ENCODE measurements at places on chromosomes 3 and 15.

DNA sequence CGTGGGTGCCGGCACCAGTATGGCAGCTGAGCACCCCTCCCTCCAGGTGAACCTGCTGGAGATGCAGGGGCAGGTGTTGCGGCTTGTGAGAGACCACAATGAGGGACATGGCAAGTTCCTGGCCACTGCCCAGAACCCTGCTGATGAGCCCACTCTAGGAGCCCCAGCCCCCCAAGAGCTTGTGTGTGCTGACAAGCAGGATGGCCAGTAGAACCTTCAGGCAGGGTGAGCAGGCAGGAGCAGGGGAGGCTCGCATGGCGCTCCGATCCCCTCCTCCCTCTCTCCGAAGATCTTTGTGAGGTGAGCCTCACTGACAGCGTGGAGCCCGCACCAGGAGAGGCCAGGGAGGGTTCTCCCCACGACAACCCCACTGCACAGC is 29.8 kb downstream of the NGRN start:
- DNase-seq = no peak

- no peak for DNase-seq
These were observed 605.7 kb upstream of the CFAP20DC start for GRCh38 chr3:59655418-59656015.

DNA sequence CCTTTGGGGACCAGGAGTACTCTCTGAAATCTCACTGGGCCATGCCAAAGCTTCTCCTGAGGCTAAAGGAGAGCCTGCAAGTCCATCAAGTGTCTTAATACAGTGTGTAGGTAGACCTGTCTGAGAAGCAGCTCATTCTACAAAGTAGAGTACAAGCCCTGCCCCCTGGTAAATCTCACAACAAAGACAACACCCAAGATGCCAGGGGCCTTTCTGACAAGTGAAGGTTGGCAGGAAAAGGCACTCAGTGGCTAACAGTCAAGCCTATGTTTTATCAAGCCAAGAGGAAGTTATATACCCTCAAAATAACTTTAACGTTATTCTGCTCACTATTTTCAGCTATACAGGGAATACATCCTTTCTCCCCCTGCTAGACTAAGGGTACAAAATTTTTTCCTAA is 58.3 kb downstream of the NMNAT3 start:
- no peak for DNase-seq

DNA sequence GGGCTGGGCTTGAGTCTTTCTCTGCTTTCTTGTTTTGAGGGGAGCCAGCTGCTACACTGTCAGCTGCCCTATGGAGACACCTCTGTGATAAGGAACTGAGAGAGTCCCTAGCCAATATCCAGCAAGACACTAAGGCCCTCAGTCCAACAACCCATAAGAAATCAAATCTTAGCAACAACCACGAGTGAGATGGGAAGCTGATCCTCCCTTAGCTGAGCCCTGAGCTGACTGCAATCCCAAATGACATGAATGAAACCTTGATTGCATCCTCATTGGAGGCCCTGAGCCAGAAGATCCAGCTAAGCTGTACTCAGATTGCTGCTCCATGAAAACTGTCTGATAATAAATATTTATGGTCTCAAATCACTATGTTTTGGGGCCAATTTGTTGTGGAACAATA is 302.1 kb upstream of the MME start:
- DNase-seq = no peak

GRCh38 chr15:41291065-41291631 is 41.2 kb downstream of the OIP5 start:
- no peak for DNase-seq

DNA sequence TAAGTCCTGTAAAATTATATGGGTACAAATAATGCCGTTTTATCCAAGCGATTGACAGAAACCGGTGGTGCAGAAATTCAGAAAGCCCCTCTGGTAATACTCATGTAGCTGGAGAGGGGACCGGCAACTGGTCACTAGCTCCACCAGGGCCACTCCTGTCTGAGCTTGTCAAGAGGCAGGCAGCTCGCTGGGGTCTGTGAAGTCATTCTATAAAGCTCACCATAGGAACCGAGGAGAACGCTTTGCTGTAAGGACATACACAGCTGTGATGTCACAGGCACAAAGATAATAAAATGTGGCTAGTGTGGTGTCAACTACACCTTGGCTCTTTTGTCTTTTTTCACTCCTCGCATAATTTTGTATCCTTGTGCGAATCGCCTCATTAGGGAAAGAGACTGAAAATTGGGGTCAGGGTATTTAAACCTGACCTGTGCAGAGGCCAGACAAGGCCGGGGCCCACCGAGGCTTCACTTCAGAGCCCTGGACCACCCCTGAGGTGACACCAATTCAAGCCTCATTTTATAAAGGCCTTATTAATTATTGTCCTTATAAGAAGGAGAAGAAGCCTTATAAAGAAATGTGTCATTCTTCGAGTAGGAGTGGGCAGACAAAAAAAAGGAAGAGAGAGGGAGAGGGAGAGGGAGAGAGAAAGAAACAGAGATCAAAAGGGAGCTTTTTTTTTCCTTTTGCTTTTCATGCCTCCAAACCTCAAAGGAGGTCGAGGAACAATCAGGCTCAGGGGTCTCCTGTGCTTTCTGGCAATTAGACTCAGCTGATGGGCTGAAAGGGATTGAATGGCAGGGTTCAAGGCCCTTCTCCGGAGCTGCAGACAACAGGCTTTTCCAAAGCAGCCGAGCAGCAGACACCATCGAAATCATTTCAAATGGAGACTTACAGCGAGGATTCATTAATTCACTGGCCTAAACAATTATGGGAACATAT is 813.3 kb upstream of the ARRDC4 start:
- no peak for DNase-seq

DNA sequence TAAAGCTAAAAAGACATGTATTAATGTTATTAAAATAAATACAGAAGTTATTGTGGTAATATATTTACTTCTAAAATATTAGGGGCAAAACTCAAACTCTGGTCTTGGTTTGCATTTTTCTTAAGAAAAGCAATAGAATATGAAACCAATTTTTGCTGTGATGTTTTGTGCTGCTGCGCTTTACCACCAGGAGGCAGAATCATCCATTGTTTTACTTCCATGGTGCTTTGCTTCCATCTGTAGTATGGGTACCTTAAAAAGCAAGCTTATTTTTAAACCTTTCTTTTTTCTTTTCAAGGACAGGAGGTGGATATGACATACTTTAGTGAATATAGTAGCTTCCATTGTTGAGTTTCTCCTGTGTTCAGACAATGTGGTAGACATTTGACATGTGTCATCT is 46.6 kb upstream of the MRPL3 start:
- no peak for DNase-seq

- no peak for DNase-seq
These were observed 420.0 kb upstream of the CBLB start for GRCh38 chr3:106288781-106289180.

DNA sequence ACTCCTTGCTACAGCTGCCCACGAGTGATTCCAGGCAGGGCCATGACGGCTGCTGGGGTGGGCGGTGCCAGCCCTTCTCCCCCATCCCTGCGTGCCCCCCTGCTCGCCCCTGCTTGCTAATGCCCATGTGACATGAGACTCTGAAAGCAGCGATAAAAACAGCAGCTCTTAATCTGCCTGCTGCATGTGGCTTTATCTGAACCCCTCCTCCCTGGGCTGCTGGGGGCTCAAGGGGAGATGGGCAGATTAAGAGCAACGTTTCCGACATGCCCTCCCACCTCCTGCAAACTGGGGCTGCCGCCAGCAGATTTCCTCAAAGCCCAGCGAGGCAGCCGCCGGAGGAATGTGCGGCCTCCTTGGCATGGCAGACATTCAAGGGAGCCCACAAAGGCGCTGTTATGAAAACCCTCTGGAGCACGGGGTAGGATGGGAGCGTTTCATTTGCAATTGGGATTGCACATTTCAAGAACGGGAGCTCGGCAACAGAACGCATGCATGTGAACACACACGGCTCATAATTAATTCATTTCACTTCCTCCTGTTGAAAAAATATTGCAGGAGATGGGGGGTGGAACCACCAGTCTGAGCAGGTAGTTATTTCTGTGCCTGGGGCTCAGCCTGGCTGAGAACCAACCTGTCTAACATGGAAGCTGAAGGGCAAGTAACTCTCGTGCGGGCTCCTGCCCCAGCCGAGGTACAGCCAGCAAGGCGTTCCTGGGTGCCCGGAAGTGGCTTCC is 504.2 kb upstream of the PROK2 start:
- DNase-seq = no peak

- DNase-seq = no peak
These were observed 103.9 kb upstream of the MB21D2 start for GRCh38 chr3:193021506-193022010.

GRCh38 chr3:42733501-42734262 is 31.1 kb upstream of the HHATL start:
- no peak for DNase-seq

DNA sequence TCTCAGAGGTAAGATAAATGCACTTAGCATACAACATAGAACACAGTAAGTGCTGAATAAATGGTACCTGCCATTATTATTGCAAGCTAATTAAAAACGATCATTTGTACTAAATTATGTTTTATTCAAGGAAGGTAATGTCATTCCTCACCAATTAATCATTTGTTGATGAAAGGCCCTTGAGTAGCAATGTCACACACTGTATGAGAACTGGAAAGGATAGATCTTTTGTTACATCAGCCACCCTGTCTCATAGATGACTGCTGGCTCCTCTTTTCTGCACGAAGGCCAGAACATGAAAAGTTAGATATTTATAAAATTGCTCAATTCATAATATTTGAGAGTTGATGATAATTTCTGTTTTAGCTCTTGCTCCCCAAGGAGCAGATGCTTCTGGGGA is 415.4 kb downstream of the RBMS3 start:
- no peak for DNase-seq

DNA sequence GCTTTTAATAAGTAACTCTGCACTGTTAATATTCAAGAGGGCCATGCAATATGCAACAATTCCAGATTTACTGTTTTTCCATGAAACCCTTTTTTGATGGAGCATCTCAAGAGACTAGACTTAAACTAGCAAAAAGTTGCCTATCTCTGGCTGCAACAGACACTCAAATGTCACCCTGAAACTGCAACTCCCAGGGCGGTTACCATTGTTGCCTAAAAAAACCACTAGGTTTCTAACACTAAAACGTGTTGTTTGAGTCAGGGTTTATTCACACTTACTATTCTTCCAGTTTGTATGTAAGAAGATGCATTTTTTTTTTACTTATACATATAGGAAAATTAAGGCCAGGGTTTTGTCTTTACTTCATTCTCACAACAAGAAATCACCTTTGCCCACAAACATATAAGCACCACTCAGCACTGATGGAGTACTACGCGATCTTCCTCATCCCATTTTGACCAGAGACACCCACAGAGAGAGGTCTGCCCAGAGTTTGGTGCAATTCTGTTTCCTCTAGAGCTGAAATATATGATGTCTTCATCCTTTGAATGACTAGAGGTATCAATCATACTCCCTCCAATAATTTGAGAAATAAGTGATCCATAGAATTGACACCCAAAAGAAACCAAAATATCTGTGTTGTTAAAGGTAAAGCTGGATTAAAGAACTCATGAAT is 124.0 kb upstream of the SNTN start:
- DNase-seq = no peak

GRCh38 chr3:115792206-115792955 is 169.1 kb downstream of the GAP43 start:
- no peak for DNase-seq

DNA sequence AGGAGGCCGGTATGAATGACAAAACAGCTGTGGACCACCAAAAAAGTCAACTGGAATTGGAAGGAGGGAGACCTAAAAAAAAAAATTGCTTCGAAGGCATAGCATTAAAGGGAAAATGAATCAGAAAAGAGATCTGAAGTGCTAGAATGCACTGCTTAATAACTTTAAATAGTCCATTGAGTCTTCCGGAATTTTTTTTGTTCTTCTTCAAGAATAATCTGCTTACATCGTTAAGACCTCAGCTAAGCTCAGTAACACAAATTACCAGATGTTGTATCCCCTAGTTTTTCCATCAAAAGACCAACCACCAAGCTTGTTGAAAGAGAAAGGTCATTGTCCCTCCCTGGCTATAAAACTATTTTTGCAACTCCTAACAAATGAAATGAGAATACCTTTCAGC is 560.5 kb downstream of the NR2F2 start:
- no peak for DNase-seq

GRCh38 chr3:49017971-49018706 is at the start of gene DALRD3:
Gene DALRD3 (minus strand): TSS chr3:49018580. CDS start chr3:49018564, 16 bp downstream.
- peak; percentile 40 for DNase-seq

- no peak for DNase-seq
These were observed 13.3 kb downstream of the ABHD2 start for GRCh38 chr15:89101302-89102193.

DNA sequence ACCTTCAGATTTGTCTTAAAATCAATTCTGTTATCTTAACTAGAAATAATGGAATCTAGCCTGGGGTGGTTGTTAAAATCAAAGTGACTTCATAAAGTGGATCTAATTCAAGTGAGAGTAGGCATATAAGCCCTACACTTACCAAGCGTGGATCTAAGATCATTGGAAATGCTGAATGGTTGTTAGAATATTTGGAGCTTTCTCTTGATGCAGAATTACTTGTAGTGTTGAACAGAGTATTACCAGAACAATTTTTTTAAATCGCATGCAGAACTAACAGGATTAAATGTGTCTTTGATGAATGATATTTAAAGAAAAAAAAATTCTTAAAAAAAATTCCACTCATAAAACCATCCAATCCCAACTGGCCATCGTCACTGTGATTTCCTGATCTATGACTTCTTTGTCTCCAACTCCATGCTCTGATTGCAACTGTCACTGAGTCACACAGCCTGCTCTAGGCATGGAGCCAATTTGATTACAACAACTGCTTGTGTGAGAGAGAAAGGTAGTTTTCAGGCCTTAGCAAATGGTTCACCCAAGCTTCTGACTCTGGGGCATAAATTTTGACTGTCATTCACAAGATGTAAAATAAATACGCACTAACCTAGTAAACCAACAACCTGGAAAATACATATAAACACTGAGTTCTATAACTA is 25.9 kb upstream of the SPRED1 start:
- DNase-seq = no peak

DNA sequence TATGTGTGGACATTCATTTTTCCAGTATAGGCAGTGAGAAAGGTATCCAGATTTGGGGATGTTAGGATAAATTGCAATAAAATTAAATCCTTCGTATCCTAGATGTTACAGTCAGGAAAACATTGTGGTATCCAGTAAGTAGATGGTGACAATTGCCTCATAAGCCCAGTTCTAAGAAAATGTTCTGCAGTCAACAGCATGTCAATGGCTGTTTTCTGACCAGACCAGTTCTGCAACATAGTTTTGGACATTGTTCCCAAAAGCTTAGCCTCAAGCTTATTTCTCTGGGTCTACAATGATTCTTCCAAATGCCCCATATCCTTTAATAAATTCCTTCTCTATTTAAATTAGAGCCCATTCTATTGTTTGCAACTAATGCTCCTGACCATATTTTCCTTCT is 480.7 kb downstream of the FHIT start:
- no peak for DNase-seq

DNA sequence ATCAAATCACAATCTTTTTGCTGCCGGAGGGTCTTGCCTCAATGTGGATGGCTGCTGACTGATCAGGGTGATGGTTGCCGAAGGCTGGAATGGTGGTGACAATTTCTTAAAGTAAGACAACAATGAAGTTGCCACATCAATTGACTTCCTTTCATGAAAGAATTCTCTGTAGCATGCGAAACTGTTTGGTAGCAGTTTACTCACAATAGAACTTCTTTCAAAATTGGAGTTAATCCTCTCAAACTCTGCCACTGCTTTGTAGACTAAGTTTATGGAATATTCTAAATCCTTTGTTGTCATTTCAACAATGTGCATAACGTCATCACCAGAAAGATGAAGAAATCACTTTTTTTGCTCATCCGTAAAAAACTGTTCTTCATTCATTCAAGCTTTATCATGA is 65.8 kb downstream of the B3GNT5 start:
- no peak for DNase-seq
